ENCODE measurements at places on chromosomes 5 and 9. TPM values are rescaled to one million over a fixed set of nuclear protein-coding genes. Genes with fewer than 3 reads are reported as not detected.

- no peak for DNase-seq
Observed at GRCh38 chr5:34460496-34460895, 195.6 kb upstream of the RAI14 start.

DNA sequence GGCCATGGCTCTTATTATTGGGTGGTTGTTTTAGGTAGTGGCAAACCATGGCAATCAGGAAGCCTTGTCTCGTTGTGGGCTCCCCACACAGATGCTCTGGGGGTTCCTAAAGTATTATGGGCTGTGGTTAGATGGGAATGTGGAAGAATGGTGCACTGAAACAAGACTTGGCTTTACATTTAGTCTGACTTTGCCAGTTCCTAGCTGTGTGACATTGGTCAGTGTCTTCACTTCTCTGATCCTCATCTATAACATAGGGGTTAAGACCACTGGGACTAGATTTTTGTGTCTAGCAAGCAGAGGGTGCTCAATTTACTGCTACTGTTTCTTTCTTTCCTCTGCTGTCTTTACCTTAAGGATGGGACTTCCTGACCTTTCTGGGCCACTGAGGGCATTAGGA, 149.5 kb downstream of the HSPA4 start:
- DNase-seq = no peak

DNA sequence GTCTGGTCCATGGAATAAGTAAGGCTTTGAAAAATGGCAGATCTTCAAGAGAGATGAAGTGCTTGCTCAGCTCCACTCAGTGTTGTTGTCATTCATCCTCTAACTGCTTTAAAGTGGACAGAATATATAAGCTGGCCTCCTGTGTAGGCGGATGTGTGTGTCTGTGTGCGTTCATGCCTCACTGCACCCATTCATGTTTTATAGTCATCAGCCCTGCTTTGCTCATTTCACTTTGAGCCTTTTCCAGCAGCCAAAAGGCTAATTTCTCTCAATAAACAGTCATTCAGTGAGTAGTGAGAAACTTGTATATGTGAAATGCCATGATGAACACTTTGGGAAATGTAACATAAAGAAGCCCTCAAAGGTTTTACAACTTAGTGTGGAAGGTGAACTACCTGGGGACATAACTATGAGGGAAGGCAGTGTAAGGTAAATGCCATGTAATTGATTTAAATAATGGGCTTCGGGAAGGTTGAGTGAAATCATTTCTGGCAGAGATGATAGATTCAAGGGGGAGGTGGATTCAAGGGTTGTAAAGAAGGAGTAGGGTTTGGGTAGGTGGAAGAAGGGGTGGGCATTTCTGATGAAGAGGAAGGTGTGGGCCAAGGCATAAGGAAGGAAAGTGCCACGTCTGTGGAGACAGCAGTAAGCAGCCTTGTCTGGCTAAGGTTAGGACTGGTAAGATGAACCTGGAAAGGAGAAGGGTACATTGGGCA, 15.7 kb downstream of the TTC23L start:
- no peak for DNase-seq

DNA sequence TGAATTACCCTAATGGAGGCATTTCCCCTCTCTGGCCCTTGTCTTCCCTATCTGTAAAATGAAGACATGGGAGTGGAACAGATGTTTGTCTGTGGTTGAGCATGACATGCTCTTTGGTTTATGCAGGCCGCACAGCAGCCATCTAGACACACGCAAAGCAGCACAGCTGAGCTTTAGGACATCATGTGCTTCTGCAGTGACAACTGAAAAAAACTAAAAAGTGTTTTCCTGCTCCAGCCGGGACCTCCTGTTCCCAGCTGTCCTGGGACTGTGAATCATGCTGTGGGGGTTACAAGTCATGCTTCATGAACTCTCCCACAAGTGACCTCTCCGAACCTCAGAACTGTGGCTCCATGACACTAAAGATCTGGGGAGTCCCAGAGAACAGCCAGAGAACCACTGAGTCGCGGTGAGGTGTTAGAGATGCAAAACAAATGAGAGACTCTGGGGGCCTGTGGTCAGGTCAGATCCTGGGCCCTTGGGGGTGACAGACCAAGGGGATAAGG, 1.7 kb downstream of the SMIM3 start:
- no peak for DNase-seq

DNA sequence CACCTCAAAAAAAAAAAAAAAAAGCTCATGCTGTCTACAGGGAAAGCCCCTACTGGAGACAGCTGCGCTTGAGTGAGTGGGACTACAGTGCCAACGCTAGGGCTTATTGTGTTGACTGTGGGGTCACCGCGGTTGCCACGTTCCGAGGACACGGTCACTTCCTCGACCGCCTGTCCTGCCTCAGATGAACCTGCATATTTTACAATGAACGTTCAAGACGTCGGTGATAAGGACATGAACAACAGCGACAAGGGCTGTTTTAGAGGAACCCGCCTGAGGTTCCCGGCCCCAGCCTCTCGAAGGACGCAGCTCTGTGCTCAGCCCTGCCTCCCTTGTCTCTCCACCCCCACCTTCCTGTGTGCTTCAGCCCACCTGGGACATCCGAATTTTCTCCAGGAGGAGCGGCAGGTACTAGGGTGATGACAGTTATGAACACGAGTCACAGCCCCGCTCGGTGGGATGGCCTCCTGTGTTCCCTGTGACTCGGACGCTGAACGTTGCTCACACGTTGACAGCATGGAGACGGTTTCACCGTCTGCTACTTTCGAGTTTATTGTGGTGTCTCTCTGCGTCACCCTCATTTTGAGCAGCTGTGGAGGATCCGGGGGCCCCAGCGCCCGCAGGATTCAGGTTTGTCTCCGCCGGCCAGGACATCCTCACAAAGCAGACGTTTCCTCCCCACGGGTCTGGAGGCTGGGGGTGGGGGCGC, 11.3 kb upstream of the DIPK1B start:
- no peak for DNase-seq

GRCh38 chr5:162282191-162282590, 214.6 kb downstream of the GABRG2 start:
- no peak for DNase-seq

DNA sequence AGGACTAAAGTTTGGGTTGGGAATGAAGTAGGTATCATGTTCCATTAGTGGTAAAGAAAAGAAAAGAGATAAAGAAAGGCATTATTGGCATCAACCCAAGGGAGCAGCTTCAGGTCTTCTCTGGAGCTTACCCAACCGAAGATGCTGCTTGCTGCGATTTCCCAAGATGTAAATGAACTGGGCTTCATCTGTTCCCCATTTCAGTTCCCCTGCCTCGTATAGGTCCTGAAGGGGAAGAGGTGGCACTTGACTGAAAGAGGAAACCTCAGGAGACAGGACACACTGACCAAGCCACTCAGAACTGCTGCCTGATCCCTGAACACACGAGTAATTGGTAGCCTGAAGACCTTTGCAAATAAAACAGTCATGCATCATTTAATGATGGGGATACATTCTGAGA, 24.6 kb downstream of the ANXA6 start:
- no peak for DNase-seq

Gene KCTD16
- total RNA-seq = 21.2 TPM

Gene ZBED3
- total RNA-seq = 38.0 TPM

Gene SLC36A2
- not detected for total RNA-seq

All from progenitor cell of endocrine pancreas (in vitro differentiated cells).